ENCODE measurements at places on chromosomes 6 and 20.

DNA sequence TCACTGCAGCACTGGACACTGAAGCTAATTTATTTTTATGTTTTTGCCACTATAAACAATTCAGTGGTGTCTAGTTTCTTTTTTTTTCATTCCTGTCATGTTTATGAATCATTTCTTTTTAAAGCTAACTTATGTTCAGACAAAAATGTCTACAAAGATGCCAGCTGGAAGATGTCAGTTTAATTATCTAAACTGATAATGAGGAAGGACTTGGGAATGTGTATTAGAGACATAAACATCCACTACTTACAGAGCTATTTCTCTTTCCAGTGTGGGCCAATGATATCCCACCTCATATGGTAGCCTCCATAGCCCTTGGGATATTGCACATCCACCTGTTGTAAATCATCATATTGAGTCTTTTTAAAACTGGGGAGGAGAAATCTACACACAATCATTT, 132.1 kb upstream of the FAM184A start:
- no peak for DNase-seq

DNA sequence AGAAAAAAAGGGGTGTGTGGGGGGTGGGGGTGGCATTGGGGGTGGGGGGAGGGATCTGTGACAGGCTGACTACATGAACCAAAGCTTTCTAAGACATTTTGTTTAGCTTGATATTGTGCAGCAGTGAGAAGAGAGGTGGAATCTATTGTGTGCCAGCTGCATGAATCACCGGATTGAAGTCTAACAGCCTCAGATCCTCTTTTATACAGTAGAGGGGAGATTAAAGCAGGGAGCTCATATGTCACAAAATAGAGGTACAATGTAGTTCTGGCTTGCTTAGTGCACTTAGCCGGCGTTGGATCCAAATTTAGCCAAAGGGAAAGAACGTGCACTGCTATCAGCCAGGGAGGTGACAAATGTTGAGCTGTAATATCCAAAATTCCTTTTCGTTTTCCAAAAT, 404.2 kb upstream of the CITED2 start:
- no peak for DNase-seq

GRCh38 chr6:2950713-2951112, 20.7 kb downstream of the SERPINB6 start:
- no peak for DNase-seq

DNA sequence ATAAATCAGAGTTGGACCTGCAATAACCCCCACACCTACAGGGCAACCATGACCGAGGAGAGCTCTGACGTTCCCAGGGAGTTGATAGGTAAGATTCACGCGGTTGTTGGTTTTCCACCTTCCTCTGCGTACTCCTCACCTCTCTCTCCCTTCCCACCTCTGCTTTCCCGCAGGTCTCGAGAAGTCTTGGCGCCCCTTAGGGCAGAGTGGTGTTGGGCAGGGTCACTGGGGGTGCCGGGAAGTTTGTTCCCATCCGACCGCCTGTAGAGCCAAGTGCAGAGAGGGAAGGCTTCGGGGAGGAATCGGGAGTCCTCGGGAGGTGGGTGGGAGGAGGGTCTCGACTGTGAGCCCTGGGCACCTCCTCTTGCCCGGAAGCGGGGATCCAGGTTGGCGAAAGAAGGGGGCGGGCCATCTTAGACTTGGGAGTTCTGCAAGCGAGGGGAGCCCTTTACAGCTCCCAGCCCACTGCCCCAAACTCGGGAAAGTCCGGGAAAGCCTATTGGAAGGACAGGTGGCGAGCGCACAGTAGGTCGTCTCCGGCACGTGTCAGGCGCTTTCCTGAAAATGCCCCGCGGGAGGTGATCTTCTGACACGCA, 672 bp downstream of the CARMIL1 start:
- DNase-seq, result no peak

DNA sequence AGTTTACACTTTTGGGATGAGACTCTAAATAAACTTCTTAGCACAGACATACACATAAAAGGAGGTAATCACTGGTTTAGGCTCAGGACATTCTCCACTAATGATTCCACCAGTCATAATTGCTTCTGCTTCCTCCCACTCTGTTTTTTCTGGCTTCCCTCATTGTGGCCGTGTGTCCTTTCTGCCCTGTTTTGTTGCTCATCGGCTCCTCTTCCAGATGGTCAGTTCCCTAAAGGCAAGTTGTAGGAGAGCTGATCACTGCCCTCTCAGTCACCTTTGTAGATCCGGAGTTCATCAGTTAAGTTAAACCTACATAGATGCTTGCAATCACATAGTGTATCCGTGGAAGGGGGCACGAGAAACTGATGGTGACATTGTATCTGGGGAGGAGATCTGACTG, 200.5 kb upstream of the ARG1 start:
- no peak for DNase-seq

- DNase-seq, result no peak
Measured at GRCh38 chr20:22312744-22313346, 271.5 kb downstream of the FOXA2 start.

DNA sequence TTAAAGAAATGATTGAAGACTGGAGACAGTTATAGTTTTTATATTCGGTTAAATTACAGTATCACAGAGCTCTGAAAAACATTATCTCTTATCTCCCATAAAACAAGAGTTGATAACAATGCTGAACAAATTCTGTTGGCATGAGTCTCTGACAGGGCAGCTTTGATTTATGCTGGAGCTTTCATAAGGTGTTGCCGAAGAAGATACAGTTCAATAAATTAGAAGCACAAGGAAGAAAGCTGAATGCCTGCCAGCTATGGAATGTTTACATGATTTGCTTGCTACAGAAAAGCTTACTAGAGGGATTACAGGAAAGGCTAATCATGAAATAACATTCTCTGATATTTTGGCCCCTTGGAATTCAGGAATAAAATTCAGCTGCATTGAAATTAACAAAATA, 431.9 kb upstream of the GJE1 start:
- DNase-seq, result no peak

DNA sequence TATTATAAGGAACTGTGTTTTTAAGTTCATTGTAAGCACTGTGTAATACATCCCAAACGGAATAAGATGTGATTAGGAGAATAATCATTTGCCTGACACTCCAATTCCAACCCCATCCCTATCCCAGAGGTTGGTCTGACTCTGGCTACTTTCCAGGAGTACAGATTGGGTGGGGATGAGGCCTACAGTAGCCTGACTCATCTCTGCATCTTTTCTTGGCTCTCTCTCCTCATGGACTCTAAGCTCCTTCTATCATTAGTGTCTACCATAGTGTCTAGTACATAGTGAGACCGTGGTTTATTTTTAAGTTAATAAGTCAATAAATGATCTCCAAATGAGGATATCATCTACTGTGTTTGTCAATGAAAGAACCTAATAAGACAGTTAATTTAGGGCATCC, 92.2 kb upstream of the CNKSR3 start:
- DNase-seq, result no peak

DNA sequence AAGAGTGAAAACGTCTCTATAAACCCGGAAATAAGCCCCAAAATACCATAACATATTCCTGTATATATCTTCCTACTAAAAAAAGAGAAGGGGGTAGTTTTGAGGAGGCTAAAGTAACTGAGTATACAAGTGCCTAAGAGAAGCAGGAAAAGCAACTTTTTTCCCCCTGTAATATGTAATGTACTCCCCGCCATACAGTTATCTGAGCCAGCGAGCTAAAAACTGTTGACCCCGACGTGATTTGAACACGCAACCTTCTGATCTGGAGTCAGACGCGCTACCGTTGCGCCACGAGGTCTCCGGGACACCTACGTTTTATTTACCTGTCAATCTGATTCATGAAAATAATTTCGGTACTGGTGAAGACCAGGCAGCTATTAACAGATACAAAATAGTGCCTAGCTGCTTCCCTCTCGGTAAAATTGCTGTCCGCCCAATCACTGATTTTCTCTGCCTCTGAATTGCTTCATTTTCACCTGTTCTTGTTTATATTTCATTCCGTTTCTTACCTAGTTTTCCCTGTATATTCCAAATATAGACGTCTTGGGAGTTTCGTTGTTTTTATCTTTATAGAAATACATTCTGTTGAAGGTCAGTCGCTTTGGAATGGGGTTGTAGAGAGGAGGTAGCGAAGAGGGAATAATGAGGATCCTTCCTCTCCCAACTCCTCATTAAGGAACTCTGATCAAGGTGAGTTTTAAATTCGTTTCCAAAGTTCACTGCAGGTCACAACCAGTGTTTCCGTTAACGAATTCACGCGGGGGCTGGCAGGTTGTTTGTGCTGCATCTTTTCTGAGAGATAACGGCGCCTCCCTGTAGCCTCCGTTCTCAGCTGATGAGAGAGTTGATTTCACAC, 33.6 kb upstream of the BTN3A2 start:
- DNase-seq, result peak; percentile 36

DNA sequence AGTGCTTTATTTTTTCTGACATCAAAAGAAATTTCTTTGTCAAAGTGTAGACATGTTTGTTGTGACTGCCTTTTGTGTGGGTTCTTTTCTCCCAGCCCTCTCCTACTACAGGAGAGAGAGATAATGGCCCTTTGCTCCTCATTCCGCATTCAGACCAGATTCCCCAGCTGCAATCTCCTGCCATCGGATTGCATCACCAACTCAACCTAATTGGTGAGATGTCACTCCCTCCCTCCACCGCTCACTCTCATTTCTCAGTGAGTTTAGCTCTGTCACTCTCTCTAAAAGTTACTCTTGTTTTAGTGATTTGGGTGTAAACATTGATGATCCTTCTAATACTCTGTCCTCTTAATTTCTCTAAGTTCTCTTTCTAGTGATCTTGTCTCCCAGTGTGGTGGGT, 22.7 kb downstream of the UTRN start:
- no peak for DNase-seq

DNA sequence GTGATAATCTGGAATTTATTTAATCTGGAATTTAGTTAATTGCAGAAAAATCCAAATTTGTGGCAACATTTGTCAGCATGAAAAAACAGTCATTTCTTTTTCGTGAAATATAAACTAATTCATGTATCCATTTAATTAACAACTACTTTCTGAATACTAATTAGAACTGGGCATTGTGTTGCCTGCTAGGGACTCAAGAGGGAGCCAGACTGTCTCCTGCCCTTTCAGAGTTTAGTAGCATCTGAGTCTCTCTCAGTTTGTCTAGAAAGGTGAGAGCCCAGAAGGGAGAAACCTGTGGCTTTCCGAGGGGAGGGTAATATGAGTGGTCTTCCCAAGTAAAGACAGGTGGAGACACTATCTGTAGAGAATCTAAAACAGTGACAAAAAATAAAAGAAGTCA, 210.9 kb upstream of the HDDC2 start:
- DNase-seq, result no peak

- no peak for DNase-seq
Measured at GRCh38 chr20:49705358-49705757, 8.3 kb downstream of the B4GALT5 start.

GRCh38 chr20:38420388-38421085, 14.6 kb downstream of the SNHG17 start:
- DNase-seq, result no peak

- DNase-seq, result no peak
Measured at GRCh38 chr6:45675634-45676033, 297.9 kb upstream of the SUPT3H start.

- no peak for DNase-seq
Measured at GRCh38 chr20:58554541-58554940, 39.3 kb upstream of the APCDD1L start.

DNA sequence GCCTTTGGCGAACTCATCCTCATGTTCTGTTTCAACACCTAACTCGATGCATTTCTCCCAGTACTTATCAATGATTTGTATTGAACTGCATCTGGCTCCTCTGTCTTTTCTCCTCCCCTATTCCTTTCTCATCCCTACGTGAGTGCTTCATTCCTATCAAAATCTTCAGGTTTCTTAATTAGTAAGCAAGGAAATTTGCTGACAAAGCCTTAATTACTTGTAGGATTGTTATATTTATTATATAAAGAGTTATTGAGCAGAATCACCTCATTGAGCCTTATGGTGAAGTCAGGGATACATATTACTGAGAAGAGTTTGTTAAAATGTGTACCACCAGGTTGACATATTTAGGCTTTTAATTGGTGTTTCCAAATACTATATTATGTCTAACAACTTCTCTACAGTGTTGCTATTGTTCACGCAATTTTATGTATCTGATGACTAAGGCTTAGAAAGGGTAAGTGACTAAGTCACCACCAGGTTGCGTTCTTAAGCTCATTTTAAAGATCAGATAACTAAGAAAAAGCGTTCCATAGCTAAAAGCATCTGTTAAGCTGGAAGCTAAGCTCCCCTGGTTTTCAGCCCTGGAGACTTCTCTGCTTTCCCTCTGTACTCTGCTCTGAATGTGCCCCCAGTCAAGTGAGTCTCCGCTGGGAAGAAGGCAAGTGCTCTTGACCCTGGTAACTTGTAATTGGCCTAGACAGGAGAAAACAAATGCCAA, 18.9 kb downstream of the SCGN start:
- no peak for DNase-seq

DNA sequence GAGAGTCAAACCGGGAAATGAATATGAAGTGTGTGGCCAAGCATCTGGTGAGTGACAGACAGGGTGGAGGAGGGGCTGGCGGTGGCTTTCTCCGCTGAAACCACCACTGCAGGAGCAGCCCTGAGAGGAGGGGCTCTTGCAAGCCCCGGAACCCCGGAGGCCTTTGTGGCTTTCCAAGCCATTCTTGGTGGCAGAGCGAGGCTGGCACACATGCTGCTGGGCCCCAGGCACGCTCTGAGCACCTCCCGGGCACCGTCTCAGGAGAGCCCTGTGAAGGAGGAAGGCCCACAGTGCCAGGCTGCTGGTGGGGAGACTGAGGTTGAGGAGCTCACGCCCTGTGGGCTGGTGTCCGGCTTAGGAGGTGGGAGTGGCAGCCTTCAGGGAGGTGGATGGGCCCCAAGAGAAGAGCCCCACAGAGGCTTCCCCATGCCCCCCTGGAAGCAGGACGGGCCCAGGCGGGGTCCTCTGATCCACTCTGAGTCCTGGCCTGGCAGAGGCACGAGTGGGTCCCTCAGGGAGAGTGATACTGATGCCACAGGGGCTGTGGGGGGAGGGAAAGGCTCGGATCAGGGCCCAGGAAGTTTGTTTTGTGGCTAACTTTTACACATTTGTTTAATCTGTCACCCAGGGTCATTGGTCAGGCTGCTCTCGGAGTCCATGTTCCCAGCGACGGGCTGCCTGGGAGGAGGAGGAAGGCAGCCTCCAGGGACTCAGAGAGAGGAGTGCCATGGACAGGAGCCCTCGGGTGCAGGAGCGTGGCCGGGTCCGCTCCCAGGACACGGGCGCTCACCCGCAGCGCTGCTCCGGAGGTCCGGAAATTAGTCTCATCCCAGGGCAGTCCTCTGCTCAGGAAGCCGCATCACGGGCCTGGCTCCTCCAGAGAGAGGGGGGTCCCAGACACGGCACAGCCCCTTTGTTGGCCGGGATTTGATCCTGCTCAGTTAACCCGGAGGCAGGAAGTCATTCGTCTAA, 170.7 kb downstream of the ERMARD start:
- no peak for DNase-seq
